ENCODE measurements at places on chromosomes 4 and X.

DNA sequence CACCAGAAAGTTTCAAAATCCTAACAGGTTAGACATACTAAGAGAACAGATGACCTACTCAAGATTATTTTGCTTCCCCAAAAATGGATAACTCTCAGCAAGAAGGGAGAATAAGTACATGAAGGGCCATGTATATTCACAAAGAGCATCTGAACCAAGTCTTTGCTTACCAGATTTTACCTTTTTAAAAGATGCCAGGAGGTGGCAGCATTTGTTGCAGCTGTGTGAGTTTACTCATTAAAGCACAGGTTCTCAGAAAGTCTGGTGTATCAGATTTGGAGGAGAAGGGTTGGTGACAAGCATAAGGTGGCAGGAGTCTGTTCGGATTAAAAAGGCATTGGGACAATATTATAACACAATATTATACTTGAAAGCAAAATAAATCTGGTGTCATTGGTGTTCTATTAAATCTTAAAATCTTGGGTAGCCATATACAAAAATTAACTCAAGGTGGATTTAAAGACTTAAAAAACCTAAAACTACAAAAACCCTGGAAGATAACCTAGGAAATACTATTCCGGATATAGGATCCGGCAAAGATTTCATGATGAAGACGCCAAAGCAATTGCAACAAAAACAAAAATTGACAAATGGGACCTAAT lies 51.3 kb upstream of the NFKB1 start:
- DNase-seq = peak; percentile 60

GRCh38 chr4:165332502-165332901 lies 5.0 kb downstream of the MSMO1 start:
- DNase-seq = no peak

GRCh38 chr4:184460499-184461285 lies 13.7 kb downstream of the IRF2 start:
- no peak for DNase-seq

- DNase-seq = no peak
These were observed 1452.6 kb downstream of the PCDH7 start for GRCh38 chr4:32172761-32173160.

DNA sequence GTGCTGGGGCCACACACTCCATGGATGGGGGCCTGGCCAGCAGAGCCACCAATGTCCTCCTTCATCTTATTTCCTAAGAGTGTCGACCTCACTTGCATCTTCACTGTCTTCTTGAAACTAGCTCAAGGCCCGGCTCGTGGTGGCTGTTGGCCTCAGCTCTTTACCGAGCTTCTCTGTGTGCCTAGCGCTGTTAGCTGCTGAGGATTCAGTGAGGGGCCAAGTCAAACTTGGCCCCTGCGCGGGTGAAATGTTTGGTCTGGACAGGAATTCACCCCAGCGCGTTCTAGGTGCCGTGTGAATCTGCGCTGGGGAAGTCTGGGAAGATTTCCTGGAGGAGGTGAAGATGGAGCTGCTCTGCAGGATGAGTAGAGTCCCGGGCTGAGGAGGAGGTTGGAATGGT lies 8.5 kb downstream of the SORCS2 start:
- no peak for DNase-seq

GRCh38 chr4:107037199-107037584 lies 1.1 kb upstream of the DKK2 start:
- DNase-seq = peak; percentile 11

All from SK-N-DZ (cell line).